ENCODE measurements at places on chromosomes 4 and X.

GRCh38 chrX:13142891-13143290 is 98.5 kb upstream of the FAM9C start:
- DNase-seq: no peak

DNA sequence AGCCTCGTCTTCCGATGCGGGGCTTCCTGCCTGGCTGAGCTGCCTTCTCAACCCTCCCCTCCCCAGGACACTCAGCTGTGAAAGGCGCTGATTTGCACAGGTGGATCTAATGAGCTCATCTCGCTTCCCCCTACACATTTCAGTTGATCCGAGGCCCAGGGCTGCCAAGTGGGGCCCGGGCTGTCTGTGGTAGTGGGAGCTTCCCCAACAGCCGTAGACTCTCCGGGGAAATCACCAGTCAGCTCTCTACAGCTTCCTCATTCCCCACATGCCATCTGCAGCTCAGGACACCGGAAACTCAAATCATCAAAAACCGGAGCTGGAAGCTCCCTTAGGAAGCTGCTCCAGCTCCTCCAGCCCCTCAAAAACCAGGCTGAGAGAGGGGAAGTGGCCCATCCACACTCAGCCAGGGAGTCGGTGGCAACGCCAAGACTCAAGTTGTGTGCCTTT is 56.2 kb downstream of the SMIM20 start:
- DNase-seq: peak; percentile 61

GRCh38 chrX:26851981-26852380 is 611.2 kb downstream of the PPP4R3C start:
- DNase-seq: no peak

DNA sequence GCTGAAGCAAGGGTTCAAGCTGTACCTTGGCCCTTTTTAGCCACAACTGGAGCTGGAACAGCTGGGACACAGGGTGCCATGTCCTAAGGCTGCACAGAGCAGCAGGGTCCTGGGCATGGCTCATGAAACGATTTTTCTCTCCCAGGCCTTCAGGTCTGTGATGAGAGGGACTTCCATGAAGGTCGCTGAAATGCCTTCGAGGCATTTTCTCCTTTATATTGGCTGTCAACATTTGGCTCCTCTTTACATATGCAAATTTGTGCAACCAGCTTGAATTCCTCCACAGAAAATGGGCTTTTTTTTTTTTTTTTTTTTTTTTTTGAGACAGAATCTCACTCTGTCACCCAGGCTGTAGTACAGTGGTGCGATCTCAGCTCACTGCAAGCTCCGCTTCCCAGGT is 430.8 kb downstream of the PCDH11X start:
- DNase-seq: no peak

DNA sequence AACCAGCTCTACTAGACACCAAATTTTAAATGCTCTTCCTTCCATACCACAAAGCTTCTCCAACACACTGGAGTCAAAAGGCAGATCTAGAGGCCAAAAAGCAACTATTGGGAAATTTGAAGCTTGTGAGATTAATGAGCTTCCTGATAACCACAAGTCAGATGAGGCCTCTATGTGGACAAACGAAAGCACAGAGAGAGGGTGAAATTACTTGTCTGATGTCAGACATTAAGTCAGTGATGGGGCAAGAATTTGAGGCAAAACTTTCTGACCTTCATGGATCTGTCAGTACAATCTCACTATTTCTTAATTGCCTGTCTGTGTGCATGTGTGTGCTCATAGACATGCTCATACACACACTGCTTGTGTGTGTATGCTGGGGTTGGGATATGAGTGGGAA is 103.6 kb downstream of the GUCY2F start:
- no peak for DNase-seq

DNA sequence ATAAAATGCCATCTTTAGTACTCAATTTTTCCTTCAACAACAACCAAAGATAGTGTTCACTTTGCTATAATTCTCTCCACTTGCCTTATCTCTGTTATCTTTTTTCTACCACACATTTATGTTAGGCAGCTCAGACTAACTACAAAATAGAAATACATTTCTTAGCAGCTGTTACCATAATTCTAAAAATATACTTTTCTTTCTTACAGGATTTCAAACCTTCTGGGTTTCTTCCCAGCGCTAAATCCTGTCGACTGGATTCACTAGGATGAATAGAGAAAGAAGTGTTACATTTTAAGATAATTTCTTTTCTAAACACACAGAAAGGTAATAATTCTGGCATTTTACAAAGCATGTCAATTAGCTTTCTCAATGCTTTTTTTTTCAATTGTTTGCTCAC is 105.5 kb upstream of the GK2 start:
- DNase-seq: no peak

DNA sequence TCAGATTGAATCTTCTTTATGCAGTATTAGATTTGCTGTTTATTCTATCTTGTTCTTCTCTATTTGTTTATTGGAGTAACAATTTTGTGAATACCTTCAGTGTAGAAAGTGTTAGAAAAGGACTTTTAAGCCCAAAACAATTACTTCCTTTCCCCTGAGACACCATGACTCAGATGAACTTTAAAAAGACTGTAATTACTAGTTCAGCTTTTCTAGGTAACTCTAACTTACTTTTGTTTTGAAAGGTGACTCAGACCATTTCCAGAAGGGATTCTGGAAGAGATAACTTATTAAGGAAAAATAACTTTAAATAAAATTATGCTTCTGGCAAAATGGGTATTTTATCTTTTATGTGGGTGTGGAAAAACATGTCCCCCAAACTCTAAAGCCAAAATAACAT is 561.5 kb upstream of the PCDH10 start:
- DNase-seq: no peak

GRCh38 chr4:138399081-138399480 is 156.9 kb upstream of the SLC7A11 start:
- no peak for DNase-seq

GRCh38 chrX:22968494-22968893 is 31.3 kb upstream of the DDX53 start:
- no peak for DNase-seq

GRCh38 chr4:53714236-53715140 is 123.2 kb upstream of the LNX1 start:
- no peak for DNase-seq

DNA sequence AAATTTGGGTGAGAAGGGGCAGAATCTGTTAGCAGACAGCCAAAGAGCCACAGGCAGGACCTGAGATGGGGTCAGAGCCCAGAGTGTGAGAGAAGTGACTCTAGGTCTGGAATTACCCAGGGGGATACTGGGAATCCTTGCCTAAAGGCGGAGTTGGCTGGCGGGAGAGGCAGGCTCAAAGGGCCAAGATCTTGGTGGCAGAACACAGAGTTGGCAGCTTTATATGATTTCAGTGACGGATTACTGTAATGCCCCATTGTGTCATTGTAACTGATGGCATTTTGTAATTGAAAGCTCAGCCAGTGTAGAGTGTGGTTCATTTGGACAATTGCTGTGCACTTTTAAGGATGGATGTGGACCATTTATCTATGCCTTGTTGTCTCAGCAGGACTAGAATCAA is 77.3 kb downstream of the SMIM20 start:
- no peak for DNase-seq

DNA sequence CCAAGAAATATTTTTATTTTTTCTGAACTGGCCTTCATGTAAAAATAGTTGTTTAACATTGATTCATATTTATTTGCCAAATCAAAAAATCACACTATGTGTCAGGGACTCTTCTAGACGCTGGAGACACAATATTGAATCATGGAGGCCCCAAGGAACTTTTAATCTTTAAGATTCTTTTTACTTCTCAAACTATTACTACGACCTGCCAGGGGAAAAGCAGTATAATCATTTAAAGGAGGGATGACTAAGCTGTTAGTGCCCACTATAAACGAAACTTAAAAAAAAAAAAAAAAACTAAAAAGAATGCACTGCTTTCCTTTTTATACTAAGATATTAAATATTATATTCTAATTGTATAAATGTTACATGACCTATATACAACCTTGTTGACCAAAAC is 84.7 kb downstream of the PPA2 start:
- no peak for DNase-seq

- no peak for DNase-seq
Observed at GRCh38 chr4:137414802-137415201, 117.5 kb downstream of the PCDH18 start.

- no peak for DNase-seq
Observed at GRCh38 chrX:102837847-102838246, 99.2 kb upstream of the RAB40AL start.
